ENCODE measurements at places on chromosomes 5 and 9.

GRCh38 chr9:110545705-110546104 lies 33.8 kb downstream of the SVEP1 start:
- no peak for DNase-seq

GRCh38 chr9:19940811-19941535 lies 152.1 kb upstream of the SLC24A2 start:
- DNase-seq = no peak

DNA sequence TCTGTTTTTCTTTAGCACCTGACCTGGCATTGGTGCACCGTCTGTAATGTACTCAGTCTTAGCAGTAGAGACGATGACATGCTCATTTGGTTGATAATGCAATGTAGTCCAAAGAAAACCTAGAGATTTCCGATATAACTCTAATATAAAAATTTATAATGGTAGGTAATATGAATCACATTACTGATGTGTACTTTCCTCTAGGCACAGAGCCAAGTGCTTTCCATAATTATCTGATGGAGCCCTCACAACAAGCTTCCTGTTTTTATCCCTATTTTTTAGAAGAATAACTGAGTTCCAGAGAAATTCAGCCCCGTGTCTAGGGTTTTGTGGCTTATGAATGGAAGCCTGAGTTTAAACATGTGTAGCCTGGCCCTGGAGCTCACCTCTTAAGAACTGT lies 53.7 kb downstream of the KDM4C start:
- no peak for DNase-seq

DNA sequence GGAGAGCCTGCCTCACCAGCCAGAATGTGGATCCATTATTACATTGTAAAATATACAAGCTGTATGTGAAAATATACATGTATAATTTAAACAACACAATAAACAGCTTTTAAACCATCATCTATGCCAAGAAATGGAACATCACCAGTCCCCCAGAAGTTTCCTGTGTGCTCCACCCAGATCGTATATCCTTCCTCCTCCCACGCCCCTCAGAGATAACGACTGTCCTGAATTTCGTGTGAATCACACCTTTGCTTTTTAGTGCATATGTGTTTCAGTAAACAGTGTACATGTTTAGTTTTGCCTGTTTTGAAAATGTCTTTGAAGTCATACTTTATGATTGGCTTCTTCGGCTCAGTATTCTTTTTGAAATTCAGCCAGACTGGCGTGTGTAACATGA lies 134.6 kb upstream of the MYO10 start:
- no peak for DNase-seq

- no peak for DNase-seq
These were observed 37.8 kb downstream of the EBF1 start for GRCh38 chr5:159061834-159062474.

DNA sequence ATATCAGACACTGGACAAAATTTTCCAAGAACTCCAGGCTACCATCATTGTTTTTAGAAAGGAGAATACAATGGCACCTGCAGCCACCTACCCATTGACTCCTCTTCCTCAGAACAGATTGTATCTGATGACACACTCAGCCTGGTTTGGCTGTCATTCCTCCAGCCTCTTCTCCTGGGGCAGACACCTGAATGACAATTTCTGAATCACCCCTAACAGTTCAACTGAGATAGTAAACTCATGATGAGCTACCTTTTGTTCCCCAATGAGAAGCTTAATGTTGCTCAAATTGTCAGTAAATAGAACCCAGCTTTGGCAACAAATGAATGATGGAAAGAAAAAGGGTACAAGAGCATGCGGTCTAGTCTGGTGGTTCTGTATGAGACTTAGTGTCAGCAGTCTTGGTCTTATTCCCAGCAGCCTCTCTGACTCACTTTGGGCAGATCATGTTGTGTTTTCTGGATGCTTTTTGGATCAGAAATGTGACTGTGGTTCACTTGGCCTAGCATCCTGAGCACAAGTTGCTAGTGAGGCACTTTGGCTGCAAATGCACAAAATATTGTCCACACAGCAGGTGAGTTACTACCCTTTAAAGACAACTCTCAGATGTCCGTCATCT lies 78.3 kb downstream of the MAMDC2 start:
- DNase-seq = no peak

GRCh38 chr5:58759745-58760144 lies 176.9 kb downstream of the RAB3C start:
- no peak for DNase-seq

GRCh38 chr5:146173597-146173996 lies 8.9 kb downstream of the LARS1 start:
- DNase-seq = no peak

DNA sequence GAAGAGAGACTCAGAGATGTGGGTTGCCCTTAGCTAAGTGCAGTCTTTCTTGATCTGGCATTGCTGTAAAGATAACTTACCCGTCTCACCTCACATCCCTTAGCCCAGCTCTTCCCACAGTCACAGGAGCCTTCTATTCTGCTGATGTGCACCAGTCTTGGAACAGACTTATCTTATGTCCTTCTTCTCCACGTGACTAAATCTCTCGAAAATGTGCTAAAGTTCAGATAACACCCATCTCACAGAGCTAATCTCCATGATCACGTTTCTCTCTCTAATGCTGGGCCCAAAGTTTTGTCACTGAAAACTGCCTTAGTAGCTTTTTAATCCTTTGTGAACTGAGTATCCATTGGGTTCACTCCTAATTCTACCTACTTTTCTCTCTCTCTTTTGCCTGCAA lies 16.7 kb downstream of the SLC36A1 start:
- DNase-seq = no peak

GRCh38 chr5:37831821-37832534 lies 7.9 kb downstream of the GDNF start:
- DNase-seq = no peak

- no peak for DNase-seq
These were observed 116.6 kb downstream of the ESM1 start for GRCh38 chr5:54868511-54869483.

DNA sequence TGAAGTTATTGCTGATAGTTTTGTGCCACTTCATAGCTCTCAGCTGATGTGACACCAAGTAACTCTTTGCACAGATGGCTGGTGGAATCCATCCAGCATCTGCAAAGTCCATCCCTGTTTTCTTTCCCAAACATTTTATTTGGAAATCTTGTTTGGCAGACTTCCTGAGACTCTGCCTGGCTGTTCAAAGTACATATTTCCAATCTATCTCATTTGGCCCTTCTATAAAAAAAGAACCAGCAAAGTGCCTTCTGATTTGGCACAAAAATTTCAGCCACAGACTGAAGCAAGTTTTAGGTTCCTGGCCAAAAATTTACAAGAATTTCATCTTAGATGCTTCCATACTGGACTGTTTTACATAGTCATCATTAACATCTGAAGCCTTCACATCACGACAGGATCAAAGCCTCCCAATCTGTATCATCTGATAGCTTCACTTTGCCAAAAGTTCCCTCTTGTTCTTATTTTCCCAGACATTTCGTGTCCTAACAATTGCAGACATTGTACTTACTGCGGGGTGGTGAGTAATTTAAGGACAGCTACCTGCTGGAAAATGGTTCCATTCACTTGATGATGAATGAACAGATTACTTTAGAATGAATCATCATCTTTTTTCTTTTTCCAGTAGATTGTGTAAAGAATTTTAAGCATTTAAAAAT lies 377.3 kb downstream of the KIAA0825 start:
- DNase-seq = no peak

DNA sequence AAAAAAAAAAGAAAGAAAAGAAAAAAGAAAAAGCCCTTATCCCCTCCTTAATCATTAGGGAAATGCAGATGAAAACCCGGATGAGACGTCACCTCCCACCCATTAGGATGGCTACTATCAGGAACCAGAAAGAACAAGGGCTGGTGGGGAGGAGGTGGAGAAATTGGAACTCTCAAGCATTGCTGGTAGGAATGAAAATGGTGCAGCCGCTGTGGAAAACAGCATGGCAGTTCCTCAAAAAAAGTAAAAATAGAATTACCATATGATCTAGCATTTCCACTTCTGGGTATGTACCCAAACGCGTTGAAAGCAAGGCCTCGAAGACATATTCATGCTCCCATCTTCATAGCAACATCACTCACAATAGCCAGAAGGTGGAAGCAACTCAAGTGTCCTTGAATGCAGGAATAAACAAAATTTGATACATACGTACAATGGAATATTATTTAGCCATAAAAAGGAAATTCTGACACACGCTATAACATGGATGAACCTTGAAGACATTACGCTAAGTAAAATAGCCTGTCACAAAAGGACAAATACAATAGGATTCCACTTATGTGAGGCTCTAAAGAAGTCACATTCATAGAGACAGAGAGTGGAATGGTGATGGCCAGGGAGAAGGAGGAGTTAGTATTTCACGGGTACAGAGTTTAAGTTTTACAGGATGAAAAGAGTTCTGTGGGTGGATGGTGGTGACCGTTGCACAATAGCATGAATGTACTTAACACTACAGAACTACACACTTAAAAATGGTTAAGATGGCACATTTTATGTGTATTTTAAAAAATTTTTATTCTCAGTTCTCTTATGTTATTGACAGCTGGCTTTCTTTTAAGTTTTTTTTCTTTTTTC lies 166.8 kb upstream of the IER5L start:
- no peak for DNase-seq

GRCh38 chr9:113844466-113844865 lies 31.6 kb upstream of the ZNF618 start:
- DNase-seq = no peak

DNA sequence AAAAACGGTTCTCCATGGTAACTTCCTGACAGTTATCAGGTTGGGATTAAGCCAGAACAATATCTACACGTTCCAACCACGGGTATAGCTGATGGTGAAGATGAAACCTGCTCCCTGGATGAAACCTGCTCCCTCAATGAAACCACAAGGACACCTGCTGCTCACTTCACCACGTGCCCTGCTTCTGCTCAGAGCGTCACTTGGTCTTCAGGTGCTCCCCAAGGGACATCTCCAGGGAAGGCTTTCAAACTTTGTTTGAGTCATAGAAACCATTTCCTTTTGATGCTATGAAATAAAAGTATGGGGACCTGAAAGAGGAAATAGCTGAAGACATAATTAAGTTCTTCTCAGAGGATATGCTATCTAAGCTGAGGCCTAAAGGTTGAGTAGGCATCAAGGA lies 242.4 kb downstream of the MED10 start:
- DNase-seq = no peak

DNA sequence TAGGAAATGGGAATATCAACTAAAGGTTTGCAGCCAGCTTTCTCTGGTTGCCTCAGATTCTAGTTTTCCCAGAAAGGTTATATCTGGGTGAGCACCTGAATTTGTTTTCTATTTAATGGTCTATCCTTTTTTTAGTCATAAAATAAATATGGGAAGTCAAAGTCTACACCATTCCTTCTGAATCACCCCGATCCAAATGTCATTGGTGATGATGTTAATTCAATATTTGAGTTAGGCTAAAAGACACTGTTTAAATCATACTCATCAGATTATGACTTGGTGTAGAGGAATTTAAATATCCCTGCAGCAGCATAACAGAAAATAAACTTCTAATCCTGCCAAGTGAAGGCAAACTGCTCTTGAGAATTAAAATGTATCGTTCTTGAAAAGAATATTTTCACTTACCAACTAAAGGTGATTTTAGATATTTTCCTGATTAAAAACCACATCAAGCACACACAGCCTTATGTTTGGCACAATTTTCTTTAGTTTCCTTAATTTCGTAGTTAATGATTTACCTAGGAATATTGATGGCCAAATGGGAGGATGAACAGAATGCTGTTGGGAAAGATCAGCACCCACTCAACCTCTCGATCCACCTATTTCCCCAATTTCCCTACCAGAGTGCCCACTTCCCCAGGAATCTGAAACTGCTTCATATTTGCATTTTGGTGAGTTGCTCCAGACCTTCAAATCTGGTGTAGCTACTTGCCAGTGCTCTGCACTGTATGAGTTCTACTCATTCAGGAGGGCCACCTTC lies 103.1 kb upstream of the TSLP start:
- no peak for DNase-seq

GRCh38 chr5:135391869-135392255 lies 7.2 kb downstream of the MACROH2A1 start:
- no peak for DNase-seq

DNA sequence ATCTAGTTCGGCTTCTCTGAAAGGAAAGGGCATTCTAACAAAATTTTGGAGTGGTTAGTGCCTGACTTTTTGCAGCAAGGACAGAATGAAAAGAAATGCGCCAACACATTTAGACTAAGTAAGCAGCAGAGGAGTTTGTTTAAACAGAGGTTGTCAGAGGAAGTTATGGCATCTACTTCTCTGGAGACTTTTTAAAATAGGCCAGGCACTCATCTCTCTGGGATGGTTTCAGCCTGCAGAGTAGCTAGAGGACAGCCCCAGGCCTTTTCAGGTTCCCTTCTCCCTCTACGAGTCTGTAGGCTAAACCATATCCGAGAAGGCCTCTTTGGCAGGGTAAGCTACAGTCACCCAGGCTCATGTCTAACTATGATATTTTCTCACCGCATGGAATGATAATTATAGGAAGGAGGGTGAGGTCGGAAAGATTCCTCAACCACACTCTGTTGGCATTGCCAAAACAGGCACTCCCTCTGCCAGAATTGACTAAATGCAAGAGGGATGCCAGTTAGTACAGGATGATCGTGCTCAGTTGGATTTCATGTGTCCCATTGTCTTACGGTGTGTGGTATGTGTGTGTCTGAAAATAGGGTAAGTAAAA lies 1.4 kb upstream of the CTXN3 start:
- no peak for DNase-seq

GRCh38 chr5:107639990-107640389 lies 30.7 kb downstream of the EFNA5 start:
- DNase-seq = no peak

GRCh38 chr5:74491586-74491985 lies 148.9 kb downstream of the ENC1 start:
- no peak for DNase-seq

GRCh38 chr9:97594381-97594921 lies 38.7 kb downstream of the TSTD2 start:
- no peak for DNase-seq

- DNase-seq = no peak
These were observed 59.7 kb upstream of the TMED7 start for GRCh38 chr5:115685490-115685889.

DNA sequence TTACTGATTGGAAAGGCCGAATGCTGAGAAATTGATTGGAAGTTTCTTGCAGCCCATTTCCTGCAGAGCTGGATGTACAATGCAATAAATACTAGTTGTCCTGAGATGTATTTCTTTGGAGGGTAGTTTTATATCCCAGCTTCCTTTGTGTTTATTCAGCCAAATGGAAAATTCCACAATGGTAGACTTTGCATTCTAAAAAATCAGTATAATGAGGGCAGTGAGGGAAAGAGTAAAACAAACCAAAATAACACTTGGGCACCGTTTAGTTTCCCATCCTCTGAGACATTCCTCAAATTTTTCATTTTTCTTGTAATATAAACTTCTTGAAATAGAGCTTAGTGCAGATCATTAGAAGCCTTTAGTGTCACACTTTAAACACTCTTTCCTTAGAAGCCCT lies 379.4 kb downstream of the EBF1 start:
- DNase-seq = no peak

GRCh38 chr5:2387634-2388325 lies 363.7 kb downstream of the IRX2 start:
- no peak for DNase-seq

- no peak for DNase-seq
These were observed 52.4 kb downstream of the NREP start for GRCh38 chr5:111704452-111705085.

GRCh38 chr5:74542482-74542881 lies 98.0 kb downstream of the ENC1 start:
- DNase-seq = no peak

GRCh38 chr9:127162864-127163365 lies 40.5 kb upstream of the ANGPTL2 start:
- no peak for DNase-seq

- no peak for DNase-seq
These were observed 6.2 kb upstream of the SPINK4 start for GRCh38 chr9:33233626-33234342.

GRCh38 chr5:138662599-138662998 lies 87.4 kb upstream of the HSPA9 start:
- no peak for DNase-seq
